SK-N-MC (cell line): ENCODE measurements at places on chromosomes 1 and 21.

GRCh38 chr1:241883159-241883558 lies 35.2 kb downstream of the EXO1 start:
- DNase-seq: no peak

DNA sequence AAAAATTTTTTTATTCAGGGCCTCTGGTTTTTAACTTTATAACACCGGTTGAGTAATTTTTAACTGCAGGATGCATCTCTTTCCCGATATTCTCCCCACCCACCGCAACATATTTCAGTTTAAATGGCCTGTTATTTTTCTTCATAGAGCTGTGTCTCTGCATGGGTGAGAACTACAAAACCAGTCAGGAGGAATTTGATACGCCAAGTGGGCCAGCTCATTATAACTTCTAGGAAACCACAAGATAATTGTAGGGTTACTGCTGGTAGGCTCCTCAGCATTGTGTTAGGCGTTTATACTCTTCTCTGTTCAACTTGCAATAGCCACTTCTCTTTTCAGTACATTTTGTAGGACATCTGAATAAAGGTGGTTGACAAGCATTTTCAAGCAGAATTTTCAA lies 169.7 kb downstream of the PBX1 start:
- DNase-seq: peak; percentile 59

DNA sequence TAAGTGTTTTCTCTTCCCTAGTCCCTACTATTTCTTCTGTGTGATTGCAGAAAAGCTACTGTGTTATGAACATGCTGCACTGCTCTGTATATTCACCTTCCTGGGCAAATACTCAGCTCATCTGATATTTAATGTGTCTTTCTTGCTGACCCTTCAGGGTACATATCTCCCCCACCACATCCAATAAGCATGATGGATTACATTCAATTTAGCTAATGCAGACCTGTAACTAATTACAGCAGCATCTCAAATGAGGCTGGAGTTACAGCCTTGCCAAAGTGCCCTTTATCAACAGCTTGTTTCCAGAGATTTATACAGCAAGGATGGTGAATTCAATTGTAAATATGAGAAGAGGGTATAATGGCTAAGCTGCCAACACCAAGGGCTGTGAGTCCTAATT lies 144.0 kb downstream of the KCNH1 start:
- no peak for DNase-seq

DNA sequence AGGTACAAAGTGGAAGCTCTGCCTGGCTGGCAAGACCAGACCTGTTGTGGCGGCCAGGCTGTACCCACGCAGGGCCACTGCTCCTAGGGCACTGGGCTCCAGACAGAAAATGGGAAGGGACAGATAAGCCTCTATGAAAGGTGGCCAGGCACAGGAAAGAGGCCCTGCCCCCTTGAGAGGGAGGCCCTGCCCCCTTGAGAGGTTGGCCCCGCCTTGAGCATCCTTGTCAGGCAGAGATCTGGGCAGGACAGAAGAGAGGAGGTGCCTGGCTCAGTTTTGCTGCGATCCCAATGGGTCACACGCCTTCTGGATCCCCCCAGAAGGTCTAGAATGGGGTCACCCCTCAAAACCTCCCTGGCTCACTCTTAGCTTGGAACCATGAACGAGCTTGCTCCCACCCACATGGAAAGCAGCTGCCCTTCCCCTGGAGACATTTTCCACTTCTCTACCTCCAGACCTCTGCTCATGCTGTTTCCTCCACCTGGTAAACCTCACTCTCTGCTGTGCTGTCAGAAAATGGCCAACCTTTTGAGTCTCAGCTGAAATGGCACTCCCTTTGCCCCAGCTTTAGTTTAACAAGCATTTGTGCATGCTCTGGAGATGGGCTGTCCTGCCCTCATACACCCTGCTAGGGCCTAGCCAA lies 17.5 kb upstream of the ECE1 start:
- no peak for DNase-seq

- DNase-seq: peak; percentile 76
Measured at GRCh38 chr1:58432851-58433668, 113.5 kb downstream of the OMA1 start.

DNA sequence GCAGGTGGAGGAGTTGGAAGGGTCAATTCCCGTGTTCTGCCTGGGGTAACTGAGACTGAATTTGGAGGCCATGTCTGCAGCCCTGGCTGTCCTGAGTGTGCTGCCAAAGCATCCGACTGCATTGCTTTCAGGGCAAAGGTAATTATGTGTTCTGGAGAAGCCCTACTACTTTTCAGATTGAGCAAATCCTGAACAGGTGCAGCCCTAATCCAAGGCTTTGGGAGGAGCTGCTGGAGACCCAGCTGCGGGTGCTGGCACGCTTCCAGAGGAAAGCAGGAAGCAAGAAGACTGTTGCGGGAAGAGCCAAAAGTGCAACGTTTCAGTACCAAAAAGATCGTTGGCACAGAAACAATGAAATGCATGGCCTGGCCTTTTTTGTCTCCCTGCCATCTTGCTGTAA lies 73.7 kb upstream of the NRIP1 start:
- no peak for DNase-seq

DNA sequence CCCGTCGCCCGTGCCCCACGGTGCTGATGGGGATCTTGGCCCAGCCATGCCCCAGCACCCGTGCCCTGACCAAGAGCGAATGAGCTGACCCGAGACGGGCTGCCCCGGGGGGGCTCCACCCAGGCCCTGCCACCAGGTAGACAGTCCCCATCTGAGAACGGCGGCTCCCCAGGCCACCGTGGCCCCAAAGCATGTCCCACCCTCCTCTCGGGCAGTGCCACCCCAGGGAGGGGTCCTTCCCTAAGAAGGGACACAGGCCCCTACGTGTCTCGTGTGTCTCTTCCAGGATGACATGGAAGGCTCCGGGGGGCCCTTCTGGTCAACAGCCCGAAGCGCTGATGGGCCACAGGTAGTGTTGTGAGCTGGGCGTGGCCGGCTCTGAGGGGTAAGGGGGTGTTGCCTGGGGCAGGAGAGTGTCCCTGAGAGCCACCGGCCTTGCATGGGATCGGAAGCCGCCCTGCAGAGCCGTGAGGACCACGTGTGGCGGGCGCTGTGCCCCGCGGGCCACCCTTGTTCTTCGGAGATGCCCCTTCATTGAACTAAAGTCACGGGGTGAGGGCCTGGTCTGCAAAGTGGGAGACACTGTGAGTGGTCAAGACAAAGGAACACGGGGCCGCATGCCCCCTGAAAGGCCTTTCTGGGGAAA lies 55.0 kb downstream of the SLC19A1 start:
- DNase-seq: no peak

DNA sequence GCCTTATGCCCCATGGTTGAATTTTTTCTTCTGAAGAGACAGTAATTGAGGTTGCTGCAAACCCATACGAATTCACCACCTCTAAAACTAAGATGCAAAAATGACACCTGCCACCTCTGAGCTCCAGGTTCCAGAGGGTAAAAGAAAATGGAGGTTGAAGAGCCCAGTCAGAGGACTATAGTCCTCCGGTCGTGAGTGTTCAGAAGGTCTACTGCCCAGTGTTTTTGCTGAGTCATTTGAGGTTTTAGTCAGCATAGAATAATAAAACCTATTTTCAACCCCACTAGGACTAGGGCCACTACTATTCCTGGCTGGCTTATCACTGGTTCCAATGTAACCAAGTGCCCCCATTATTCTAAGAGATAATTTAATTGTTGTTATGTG lies 12.9 kb upstream of the SLAMF7 start:
- DNase-seq: no peak

GRCh38 chr1:166978821-166979220 lies 3.5 kb upstream of the ILDR2 start:
- no peak for DNase-seq

- no peak for DNase-seq
Measured at GRCh38 chr1:8257621-8258020, 60.3 kb upstream of the SLC45A1 start.

- DNase-seq: no peak
Measured at GRCh38 chr1:25185409-25186160, 46.7 kb downstream of the SYF2 start.

DNA sequence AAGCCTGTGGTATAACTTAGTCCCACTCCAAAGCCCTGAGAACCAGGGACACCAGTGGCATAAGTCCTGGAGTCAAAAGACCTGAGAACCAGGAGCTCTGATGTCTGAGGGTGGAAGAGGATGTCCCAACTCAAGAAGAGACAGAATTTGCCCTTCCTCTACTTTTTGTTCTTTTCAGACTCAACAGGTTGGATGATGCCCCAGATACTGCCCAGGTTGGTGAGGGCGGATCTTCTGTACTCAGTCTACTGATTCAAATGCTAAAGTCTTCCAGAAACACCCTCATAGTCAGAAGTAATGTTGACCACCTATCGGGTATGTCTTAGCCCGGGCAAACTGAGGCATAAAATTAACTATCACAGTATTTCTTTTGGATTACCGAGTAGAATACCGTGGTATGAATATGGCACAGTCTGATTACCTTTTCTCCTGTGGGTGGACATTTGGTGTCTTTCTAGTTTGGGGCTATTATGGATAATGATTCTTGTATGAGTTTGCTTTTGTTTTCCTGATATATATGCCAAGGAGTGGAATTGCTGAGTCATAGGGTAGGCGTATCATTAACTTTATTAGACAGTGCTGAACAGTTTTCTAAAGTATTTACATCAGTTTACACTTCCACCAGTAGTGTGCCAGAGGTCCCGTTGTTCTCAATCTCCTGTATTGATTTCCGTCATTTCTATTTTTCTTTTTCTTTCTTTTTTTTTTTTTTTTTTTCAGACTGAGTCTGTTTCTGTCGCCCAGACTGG lies 3.2 kb upstream of the CHAF1B start:
- no peak for DNase-seq

- DNase-seq: no peak
Measured at GRCh38 chr1:52601991-52602855, at the start of gene GPX7. TSS of gene GPX7 (plus strand) at chr1:52602371. CDS start at chr1:52602410, 39 bp downstream.

DNA sequence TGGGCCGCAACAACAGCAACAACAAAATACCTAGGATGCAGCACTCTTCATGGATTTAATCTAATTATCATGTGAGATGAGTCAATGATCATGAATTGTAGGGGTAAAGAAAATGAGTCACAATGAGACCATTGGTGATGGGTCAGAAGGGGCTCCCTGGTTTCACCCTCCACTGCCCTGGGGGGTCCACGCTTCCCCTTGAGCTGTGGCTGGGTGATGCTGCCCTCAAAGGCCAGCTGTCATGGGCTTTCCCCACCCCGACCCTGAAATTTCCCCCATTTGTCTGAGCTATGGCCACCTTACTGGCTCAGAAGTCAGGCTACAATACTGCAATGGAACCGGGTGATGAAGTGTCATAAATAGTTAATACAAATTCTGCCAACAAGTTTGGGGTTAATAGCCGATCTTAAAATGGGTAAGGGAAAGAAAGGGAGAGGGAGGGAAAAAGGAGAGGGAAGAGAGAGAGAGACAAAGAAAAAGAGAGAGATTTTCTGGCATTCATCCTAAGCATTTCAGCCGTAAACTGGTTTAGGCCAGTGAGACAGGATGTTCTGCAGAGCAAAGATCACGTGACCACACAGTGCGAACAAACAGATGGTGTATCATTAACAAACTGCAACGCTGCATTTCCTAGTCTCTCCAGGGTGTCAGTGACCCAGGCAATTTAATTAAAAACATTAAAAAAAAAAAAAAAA lies 143.4 kb upstream of the ERRFI1 start:
- no peak for DNase-seq

GRCh38 chr1:59499273-59499942 lies 202.5 kb downstream of the FGGY start:
- no peak for DNase-seq

GRCh38 chr1:70382682-70383081 lies 28.2 kb upstream of the ANKRD13C start:
- DNase-seq: no peak

- DNase-seq: no peak
Measured at GRCh38 chr1:243939167-243939848, 89.3 kb upstream of the AKT3 start.

DNA sequence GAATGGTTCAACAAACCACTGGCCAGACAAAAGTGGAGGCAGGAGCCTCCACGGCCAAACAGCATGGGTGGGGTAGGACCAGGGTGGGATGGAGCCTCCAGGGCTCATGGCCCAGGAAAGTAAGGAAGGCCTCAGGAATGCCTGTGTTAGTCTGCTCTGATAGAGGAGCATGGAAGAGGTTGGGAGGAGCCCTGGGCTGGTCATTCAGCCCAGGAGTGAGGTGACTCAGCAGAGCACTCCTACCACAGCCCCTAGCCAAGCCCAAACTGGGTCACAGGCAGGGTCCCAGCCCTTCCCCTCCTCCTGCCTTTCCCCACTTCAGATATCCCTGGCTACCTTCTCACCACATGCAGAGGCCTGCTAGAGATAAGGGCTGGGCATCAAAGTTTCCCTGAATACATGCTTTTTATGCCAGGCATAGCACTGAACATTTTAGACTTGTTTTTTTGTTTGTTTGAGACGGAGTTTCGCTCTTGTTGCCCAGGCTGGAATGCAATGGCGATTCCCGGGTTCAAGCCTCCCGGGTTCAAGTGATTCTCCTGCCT lies 3.1 kb upstream of the SHISA4 start:
- no peak for DNase-seq

DNA sequence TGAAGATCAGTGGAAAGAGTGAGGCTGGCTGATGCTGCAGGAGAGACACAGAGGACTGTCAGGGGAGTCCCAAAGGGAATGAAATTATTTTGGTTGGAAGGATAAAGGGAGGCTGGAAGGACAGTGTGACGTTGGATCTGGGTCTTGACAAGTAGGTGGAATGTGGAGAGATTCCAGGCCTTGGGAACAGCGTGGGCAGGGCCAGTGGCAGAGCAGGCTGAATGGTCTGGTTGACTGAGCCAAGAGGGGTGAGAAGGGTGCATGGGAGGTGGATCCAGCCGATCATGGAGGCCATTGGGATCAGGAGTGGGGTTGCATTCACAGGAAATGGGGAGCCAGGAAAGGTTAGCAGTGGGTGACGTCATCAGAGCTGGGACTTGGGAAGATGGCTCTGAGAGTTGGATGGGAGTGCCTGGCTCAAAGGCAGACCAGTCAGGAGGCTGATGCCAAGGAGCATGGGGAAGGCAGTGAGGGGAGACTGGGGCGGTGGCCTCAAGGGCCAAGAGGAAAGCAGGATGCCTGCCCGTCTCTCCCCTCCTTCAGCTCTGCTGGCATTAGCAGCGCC lies 146.2 kb upstream of the VAMP3 start:
- no peak for DNase-seq

- no peak for DNase-seq
Measured at GRCh38 chr21:44389335-44389734, 35.9 kb downstream of the TRPM2 start.

DNA sequence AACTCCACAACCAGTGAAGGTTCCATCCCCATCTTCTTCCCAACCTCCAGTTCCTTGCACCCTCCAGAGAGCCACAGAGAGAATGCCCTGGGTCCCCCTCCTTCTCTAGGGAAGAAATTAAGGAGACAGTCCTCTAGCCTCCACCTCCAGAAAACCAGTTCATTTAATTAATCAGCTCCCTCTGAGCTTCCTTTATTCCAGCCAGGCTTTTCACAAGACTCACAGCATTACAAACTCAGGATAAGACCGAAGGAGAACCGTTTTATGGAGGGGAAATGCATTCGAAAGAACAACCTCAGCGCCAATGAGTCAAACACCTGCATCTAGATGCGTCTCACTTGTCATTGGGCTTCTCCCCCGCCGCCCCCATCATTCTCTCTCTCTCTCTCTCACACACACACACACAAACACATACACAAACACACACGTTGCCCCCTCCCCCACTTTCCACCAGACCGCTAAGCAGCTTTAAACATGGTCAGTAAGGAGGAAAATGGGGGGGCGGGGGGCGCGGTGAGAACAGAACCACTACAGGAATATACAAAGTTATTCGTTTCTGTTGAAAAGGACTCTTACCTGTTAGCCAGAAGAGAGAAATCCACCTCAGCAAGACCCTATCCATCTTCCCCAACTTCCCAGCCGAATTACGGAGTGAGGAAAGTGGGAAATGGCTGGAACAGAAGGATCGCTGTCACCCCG lies 544 bp downstream of the ILDR2 start:
- DNase-seq: no peak

- no peak for DNase-seq
Measured at GRCh38 chr1:186658999-186659398, 21.2 kb downstream of the PTGS2 start.
